Activated T-cell treated with anti-CD3 and anti-CD28 coated beads for 24 hours (primary cell): ENCODE measurements at places on chromosomes 7 and 10.
A peak's percentile ranks its signal among the peaks of the same experiment; 100 is the strongest.

DNA sequence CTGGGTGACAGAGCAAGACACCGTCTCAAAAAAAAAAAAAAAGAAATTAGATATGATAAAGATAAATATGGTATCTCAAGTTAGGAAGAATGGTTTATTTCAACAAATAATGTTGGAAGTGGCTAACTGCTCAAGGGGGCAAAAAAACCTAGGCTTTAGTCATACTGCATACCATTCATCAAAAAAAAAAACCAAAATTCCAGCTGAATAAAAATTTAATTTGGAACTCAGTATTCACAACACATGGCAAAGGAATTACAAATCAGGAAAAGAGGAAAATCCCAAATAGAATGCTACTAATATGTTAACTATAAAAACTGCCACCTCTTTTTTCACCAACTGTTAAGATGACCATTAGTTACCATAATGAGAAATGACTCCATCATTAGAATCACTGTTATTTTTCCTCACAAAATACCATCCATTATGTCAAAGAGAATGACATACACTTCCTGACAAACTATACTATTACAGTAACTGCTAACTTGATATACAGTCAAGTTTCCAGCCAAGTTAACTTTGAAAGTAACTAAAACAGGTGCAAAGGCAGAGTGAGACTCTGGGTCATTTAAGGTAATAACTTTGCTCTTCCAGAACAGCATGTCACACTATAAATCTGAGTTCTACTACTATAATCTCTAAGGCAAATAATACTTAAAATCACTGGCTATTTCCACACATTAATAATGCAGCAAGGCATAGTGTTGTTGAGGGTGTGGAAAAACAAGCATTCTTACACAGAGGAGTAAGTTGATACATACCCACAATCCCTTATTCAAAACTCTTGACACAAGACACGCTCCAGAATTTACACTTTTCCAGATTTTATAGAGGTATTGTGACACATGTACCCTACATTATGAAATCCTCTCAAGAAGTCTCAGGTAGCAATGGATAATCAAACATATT lies 10.2 kb downstream of the KBTBD2 start:
- DNase-seq = no peak

GRCh38 chr7:44748948-44749731 lies 493 bp downstream of the ZMIZ2 start:
- no peak for DNase-seq

DNA sequence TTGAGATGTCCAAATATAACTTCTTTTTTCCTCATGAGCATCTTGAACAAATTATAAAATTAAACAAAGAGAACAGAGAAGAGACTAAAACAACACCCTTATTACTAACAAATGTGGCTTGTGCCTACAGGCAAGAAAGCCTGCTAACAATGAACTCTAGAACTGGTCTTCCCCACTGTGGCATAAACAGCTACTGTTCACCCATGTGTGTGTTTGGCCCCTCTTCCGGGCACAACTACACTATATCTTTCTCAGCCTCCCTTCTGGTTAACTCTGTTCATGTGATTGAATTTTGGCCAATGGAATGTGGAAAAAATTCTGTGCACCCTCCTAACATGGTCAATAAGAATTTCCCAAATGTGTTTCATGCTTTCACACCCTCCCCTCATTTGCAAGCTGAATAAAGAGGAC lies 117.0 kb downstream of the KBTBD2 start:
- DNase-seq = no peak

- DNase-seq = no peak
Observed at GRCh38 chr7:127413962-127414361, 21.5 kb upstream of the ZNF800 start.

- peak; percentile 44 for DNase-seq
Observed at GRCh38 chr10:6473430-6473829, 106.6 kb downstream of the PRKCQ start.

GRCh38 chr10:112490545-112490944 lies 43.5 kb downstream of the VTI1A start:
- DNase-seq = no peak

GRCh38 chr7:86130268-86130667 lies 513.4 kb upstream of the GRM3 start:
- DNase-seq = no peak

DNA sequence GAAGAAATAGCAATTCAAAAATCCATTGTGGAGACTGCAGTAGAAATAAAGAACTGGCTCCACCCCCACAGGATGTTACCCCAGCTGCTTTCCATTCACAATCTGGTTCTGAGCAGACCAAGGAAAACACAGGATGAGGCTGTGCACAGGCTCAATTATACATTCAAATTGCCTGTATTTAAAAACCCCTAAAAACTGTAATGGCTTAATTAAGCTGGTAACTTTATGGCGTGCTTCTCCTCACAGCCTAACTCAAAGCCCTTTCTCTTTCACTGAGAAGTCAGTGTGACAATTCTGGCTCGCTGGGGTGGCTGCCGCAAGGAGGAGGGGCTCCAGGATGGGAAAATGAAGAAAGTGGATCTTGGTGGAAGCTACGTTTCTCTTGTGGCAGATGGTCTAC lies 1191.1 kb downstream of the SORCS1 start:
- no peak for DNase-seq

- no peak for DNase-seq
Observed at GRCh38 chr10:125824736-125825135, 1.4 kb downstream of the BCCIP start.

GRCh38 chr10:99041468-99041867 lies 194.2 kb downstream of the HPSE2 start:
- no peak for DNase-seq

GRCh38 chr10:5565671-5566581 lies 41.2 kb downstream of the CALML3 start:
- no peak for DNase-seq
